ENCODE measurements at places on chromosomes 3 and 15. TPM values are rescaled to one million over a fixed set of nuclear protein-coding genes. Genes with fewer than 3 reads are reported as not detected.

The NPAP1 gene
- not detected for total RNA-seq

The SEMA6D gene
- total RNA-seq, result not detected

The TLNRD1 gene
- total RNA-seq, result 46.5 TPM

The CELSR3 gene
- 11.0 TPM for total RNA-seq

The BFSP2 gene
- not detected for total RNA-seq

The CCR1 gene
- total RNA-seq, result 3.2 TPM

The ZNF80 gene
- total RNA-seq, result 0.22 TPM

The ARRDC4 gene
- total RNA-seq, result 3.5 TPM

The ERICH6 gene
- not detected for total RNA-seq

The TMC3 gene
- not detected for total RNA-seq

The IGDCC3 gene
- 0.10 TPM for total RNA-seq

The HRG gene
- total RNA-seq, result not detected

The TMEM212 gene
- total RNA-seq, result not detected

The OR5K2 gene
- total RNA-seq, result not detected

The CP gene
- 0.91 TPM for total RNA-seq

The AMIGO3 gene
- not detected for total RNA-seq

The LRRN1 gene
- 0.28 TPM for total RNA-seq

The GUCA1C gene
- total RNA-seq, result not detected

The SNTN gene
- total RNA-seq, result not detected

The MANF gene
- total RNA-seq, result 237 TPM

The MESP2 gene
- total RNA-seq, result not detected

The SPINK8 gene
- total RNA-seq, result not detected

The WDR49 gene
- 0.16 TPM for total RNA-seq

The ITIH1 gene
- total RNA-seq, result 0.15 TPM

The CGNL1 gene
- total RNA-seq, result 0.08 TPM

The CMTM7 gene
- 23.2 TPM for total RNA-seq

The HACD3 gene
- 44.0 TPM for total RNA-seq

The TERC gene
- 15.2 TPM for total RNA-seq

The ZNF620 gene
- 3.2 TPM for total RNA-seq

The C3orf85 gene
- not detected for total RNA-seq

The PYGO1 gene
- 0.13 TPM for total RNA-seq

The IL5RA gene
- total RNA-seq, result 0.10 TPM

The RPUSD2 gene
- 41.1 TPM for total RNA-seq

The RAD51 gene
- 28.2 TPM for total RNA-seq

The ATP10A gene
- total RNA-seq, result 31.6 TPM

Measured in activated T-cell treated with anti-CD3 and anti-CD28 coated beads, Interleukin-2, amount 50 U/mL, for 4 hours (primary cell).